ENCODE measurements at places on chromosomes 2 and 18. TPM values are rescaled to one million over a fixed set of nuclear protein-coding genes. Genes with fewer than 3 reads are reported as not detected.

DNA sequence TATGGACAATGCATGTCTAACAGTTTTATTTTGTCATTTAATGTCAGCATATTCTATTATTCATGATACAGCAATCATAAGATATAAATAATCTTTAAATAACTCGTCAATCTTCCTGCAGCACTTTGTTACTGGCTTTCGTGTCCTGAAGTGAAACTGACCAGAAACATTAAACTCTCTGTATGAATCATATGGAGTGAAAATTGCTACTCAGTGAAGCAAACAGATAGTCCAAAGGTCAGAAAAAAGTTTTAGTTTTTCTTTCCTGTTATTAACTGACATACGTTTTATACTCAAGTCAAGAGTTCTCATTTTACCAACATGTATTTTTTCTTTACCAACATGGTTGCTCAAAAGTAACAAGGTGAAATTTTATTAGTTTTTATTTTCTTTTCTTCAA is 106.8 kb upstream of the GALNT5 start:
- DNase-seq: peak; percentile 16
- no peaks in the 10 kb centered on the region for H3K4me1 ChIP-seq
- H3K4me3 ChIP-seq: peak overlapping the region; percentile 13

DNA sequence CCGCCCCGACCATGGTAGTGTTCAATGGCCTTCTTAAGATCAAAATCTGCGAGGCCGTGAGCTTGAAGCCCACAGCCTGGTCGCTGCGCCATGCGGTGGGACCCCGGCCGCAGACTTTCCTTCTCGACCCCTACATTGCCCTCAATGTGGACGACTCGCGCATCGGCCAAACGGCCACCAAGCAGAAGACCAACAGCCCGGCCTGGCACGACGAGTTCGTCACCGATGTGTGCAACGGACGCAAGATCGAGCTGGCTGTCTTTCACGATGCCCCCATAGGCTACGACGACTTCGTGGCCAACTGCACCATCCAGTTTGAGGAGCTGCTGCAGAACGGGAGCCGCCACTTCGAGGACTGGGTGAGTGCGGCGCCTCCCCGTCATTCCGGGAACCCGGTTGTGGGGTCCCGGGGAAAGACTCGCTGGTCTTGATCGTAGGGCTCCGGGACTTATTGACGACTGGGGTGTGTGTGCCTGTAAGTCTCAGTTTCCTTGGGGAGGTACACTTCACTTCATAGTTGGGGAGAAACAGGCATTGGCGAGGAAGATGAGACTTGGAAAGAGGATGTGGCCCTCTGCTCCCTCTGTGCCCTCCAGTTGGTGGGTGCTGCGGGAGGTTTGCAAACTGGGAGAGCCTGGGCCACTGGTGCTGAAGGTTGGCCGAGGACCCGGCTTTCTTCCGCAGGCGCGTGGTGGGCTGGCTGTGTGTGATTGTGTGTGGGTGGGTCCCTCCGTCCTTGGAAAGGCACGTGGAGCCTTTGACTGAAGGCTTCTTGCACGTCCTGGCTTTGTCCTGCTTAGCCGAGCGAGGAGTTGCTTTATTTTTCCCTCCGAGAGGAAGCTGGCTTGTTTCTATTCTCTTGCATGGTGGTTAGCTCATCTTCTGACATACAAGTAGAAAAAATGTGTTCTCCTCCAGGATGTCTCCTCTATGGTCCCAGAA is 886 bp downstream of the PRKCE start:
- no peaks in the 10 kb centered on the region for H3K27me3 ChIP-seq
- H3K4me1 ChIP-seq: peaks cover 5% of the 10 kb centered on the region
- peak overlapping the region; percentile 75 for H3K27ac ChIP-seq
- DNase-seq: peak; percentile 49

CTAGE1 gene
- under 0.01 TPM for total RNA-seq

DNA sequence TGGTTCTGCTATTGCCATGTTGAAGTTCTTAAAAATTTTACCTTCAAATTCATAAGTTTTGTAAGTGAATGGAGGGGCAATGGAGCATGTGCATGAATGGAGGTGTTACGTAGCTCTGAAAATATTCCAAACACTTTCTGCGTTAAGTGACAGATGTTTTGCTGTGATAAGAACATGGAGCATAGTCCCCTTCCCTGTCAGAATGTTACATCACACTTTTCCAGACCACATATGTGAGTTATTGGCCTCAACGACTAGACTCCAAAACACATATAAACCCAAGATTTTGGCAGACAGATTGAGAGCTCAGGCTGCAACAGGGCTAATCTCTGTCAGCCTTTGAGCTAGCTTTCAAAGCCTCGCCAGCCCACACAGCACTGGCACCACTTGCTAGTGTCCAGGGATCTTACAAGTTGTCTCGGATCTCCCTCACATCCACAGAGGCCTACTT is 27.2 kb upstream of the MFSD6 start:
- H3K36me3 ChIP-seq: no peaks in the 10 kb centered on the region
- DNase-seq: no peak
- no peaks in the 10 kb centered on the region for H3K27me3 ChIP-seq
- H3K27ac ChIP-seq: no peak overlapping the region
- H3K4me3 ChIP-seq: no peak overlapping the region
- no peaks in the 10 kb centered on the region for H3K4me1 ChIP-seq

FSIP2 gene
- 0.26 TPM for total RNA-seq

DNA sequence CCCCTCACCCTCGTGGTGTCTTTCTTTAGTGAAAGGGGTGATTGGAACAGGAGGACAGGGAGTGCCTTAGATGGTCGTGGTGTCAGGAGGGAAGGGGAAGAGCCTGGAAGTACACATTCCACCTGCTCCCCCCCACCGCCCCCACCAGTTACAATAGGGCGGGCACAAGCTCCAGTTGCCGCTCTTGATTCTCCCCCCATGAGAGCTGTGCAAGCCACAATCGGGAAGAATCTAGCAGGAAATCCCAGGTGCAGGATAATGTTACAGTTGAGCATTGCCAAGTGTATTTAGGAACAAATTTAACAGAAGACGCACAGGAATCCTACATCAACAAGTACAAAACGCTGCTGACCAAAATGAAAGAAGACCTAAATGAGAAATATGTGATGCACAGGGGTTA is 73.6 kb downstream of the ASAP2 start:
- no peaks in the 10 kb centered on the region for H3K27me3 ChIP-seq
- peaks cover 2% of the 10 kb centered on the region for H3K4me1 ChIP-seq
- DNase-seq: no peak
- no peak overlapping the region for H3K27ac ChIP-seq
- peaks cover 1% of the 10 kb centered on the region for H3K36me3 ChIP-seq
- no peak overlapping the region for H3K4me3 ChIP-seq

GRCh38 chr2:222753251-222753824 is 81.9 kb downstream of the MOGAT1 start:
- peaks cover 8% of the 10 kb centered on the region for H3K4me1 ChIP-seq
- H3K27me3 ChIP-seq: no peaks in the 10 kb centered on the region
- H3K4me3 ChIP-seq: no peak overlapping the region
- DNase-seq: peak; percentile 75

GRCh38 chr2:16626497-16626896 is 39.1 kb downstream of the CYRIA start:
- no peak overlapping the region for H3K27ac ChIP-seq
- no peaks in the 10 kb centered on the region for H3K27me3 ChIP-seq
- peak; percentile 76 for DNase-seq
- H3K4me1 ChIP-seq: peaks cover 6% of the 10 kb centered on the region

DNA sequence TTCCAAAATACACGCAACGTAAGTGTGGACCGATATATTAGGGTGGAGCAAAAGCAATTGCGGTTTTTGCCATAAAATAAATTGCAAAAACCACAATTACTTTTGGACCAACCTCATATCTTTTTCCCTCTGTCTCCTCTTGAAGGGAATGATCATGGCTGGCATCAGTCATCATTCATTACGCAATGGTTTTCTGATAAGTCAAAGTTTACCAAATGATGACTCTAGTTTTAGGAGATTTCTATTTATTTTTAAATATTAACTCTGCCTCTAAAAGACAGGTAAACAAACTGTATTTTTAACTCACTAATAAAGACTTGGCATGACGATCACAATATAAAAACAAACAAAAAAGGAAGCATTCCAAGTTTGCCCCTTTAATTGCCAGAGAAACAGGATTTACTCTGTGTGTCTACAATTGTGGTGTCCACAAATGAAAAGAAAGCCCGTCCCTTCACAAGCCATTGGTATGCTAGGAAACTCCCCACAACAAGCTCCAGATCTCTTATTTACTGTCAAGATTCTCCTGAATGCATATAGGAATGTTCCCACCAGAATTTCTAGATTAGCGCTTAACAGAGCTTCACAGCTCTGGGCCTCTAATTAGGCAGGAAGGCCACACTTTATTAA is 61.3 kb downstream of the IRS1 start:
- H3K36me3 ChIP-seq: peaks cover 4% of the 10 kb centered on the region
- no peak overlapping the region for H3K27ac ChIP-seq
- H3K27me3 ChIP-seq: no peaks in the 10 kb centered on the region
- peaks cover 11% of the 10 kb centered on the region for H3K4me1 ChIP-seq

GRCh38 chr2:216648105-216648504 is 14.9 kb downstream of the IGFBP2 start:
- H3K27ac ChIP-seq: no peak overlapping the region
- peaks cover 2% of the 10 kb centered on the region for H3K27me3 ChIP-seq
- H3K4me3 ChIP-seq: no peak overlapping the region
- H3K36me3 ChIP-seq: no peaks in the 10 kb centered on the region
- H3K4me1 ChIP-seq: no peaks in the 10 kb centered on the region
- DNase-seq: peak; percentile 80

All from fibroblast of lung (primary cell).